ENCODE measurements at places on chromosomes 2 and 18.

GRCh38 chr2:109166811-109167210 lies 37.8 kb downstream of the SH3RF3 start:
- no peak for DNase-seq

DNA sequence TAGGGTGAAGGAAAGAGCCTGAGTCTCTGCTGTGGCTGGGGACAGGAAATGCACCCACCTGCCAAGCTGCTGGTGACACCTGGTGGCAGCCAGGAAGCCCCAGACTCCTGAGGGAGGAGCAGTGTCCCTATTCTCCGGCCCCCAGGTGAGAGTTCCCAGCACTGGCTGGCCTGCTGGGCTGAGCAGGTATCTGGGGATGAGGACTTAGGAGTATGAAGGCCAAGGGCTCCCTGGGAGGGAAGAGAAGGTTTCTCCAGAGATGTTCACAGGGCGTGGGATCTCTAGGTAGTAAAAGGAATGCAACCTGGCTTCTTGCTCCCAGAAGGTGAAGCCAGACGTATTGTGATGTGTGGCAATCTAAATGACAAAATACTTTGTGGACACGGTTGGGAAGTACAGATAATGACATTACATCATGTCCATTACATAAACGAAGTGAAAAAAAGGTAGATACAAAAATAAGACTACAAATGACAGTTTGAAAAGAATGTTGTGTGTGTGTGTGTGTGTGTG lies 75.8 kb upstream of the SLC1A4 start:
- DNase-seq, result no peak

- DNase-seq, result no peak
Observed at GRCh38 chr2:202149155-202149762, 76.2 kb downstream of the KIAA2012 start.

DNA sequence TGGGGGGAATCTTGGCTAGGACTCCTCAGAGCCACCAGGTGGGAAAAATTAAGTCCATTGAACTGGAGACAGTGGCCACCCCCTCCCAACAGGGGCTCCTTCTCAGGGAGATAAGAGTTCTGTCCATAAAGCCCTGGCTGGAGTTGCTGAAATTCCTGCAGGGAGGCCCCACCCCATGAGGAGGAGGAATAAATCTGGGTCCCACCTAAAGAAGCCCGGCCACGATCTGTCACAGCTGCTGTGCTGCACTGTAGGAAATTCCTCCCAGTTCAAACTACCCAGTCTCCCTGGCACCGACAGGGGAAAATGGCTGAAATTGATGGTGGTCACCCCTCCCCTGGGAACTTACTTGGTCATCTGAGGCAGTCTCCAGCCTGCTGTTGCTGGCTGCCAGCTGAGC lies 215.0 kb downstream of the THSD7B start:
- no peak for DNase-seq

DNA sequence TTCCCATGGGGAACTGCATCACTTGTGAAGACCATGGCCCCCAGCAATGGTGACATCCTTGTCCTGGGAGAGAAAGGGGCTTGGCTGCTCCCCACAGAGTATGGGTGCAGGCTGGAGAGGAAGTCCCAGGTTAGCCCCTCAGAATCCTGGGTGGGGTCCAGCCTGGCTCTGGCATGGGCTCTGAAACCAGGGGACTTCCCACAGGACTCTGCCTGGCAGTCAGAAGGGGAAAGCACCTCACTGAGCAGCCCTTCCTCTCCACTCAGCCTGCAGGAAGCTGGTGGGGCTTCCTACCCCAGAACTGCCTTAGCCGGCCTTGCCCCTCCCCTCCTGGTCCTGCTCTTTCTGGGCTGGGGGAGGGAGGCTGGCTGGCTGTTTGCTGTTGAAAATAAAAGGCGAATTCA lies 3.7 kb downstream of the NEURL3 start:
- DNase-seq, result peak; percentile 49

GRCh38 chr2:231452799-231453508 lies 11.3 kb downstream of the NCL start:
- DNase-seq, result no peak

DNA sequence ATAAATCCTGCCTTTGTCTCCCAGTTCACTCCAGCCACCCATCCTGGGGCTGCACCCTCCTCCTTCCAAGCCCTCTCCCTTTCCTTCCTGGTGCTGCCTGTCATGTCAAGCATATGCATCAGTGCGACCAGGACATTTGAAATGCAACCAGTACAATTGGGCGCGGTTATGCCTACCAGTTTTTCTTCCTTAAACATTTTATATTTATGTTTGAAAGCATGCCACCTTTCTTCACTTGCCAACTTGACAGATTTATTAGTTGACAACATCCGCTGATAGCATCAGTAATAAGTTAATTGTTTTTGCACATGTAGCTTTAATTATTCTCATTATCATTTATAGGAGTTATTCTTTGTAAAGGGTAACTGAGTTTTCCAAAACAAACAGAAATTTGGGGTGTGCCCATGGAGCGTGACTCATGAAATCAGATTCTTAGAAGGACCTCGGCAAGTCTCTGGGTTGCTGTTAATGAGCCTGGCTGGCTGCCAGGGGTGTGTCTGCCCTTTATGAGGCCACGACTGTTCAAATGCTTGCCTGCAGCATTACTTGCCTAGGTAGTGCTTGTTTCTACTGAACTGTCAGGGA lies 32.8 kb upstream of the IL1B start:
- peak; percentile 34 for DNase-seq

DNA sequence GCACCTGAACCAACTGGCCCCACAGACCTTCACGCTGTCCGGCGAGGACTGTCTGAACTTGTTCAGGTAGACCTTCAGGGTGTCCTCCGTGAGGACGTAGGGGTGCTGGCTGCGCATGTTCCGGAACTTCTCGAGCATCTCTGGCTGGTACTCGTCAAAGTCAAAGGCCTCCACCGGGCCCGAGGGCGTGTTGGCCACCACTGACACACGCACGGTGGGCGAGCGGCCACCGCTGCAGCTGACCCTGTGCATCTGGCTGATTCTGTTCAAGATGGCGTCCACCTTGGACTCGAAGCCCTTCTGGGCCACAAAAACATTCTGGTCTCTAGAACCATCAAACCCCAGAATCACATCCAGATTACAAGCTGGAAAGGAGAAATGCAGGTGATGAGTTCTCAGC lies 48.3 kb downstream of the COL6A3 start:
- DNase-seq, result no peak

GRCh38 chr2:71510196-71510807 lies 56.9 kb downstream of the DYSF start:
- DNase-seq, result peak; percentile 33

GRCh38 chr2:24576617-24577016 lies 85.6 kb downstream of the NCOA1 start:
- no peak for DNase-seq

DNA sequence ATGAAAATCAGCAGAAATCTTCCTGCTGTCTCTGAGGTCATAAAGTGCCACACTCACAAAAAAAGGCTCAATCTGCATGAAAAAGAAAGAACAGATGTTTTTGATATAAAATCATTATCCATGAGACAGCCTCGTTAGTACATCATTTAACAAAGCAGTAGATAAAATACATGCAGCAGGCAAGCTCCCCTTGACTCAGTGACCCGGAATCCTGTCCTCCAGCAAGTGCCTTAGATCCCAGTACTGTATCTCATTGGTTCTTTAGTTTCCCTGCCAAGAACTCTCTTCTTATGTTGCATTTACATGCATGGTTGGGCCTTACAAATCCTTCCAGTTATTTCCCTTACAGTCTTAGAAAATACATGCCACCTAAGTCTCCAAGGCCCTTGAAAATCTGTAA lies 148.9 kb upstream of the CCDC195 start:
- DNase-seq, result no peak

- DNase-seq, result no peak
Observed at GRCh38 chr2:70822843-70823242, 2.4 kb upstream of the CLEC4F start.

DNA sequence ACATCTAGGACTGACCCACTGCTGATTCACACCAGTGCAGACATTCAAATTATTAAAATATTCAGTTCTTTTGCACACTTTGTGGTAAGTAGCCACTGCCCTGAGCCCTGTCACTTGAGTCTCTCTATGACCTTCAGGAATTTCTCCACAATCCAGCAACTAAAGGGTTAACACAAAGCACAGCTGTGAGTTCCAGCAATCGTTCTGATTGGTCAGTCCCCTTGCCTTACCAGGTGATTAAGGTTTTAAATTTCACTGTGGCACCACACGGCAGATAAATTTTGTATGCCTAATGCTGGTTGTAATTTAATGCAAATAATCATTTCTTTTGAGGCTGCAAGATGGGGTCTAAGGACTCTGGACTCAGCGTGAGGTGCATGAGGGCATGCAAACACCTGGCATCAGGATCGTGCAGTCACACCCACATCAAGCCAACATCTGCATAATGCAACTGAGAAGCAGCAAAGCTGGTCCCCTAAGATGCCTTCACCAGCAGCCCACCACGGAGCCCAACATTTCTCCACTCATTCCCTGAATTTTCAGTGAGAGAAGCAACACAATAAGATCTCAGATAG lies 36.6 kb downstream of the SLC14A1 start:
- DNase-seq, result no peak

DNA sequence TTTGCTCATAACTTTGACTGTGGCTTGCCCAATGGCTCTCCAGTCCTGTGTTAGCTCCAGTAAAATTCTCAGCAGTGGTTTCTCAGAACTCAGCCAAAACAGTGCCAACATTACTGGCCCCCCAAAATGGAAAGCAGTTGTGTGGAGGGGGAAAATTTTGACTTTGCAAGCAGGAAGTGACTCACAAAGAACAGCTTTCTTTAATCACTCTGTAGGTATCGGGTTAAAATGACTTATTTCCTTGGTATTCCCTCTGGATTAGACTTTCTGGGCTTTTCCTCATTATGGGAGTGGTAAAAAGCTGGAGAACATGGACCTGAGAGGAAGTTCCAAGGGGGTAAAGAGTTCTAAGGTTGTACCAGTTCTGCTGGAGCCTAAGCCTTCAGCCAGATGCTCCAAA lies 175.7 kb upstream of the RND3 start:
- DNase-seq, result no peak

DNA sequence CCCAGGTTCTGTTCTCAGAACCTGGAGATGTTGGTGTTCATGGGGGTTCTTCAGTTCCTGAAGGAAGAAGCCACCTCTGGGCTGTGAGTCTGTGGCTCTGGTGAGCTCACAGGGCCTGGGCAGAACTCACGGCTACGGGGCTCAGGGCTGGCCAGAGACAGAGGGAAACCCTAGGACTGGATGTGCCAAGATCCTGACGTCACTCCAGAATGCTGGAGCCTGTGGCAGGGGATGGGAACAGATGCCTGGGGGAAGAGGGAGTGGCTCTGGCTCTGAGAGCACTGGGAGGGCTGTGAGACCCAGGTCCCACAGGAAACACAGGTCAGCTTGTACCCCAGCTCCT lies at the start of gene OTOF:
Gene OTOF (minus strand): TSS at position 214 of the 343 bp plus-strand sequence.
- no peak for DNase-seq

Measured in bone marrow (tissue), 2 donors.